ENCODE measurements at places on chromosomes 7 and 10.

GRCh38 chr10:27297844-27298521, 57.4 kb upstream of the ACBD5 start:
- no peaks in the 10 kb centered on the region for H3K4me1 ChIP-seq
- no peaks in the 10 kb centered on the region for H3K27me3 ChIP-seq
- no peak for DNase-seq
- H3K4me3 ChIP-seq = no peak overlapping the region
- H3K36me3 ChIP-seq = no peaks in the 10 kb centered on the region
- no peak overlapping the region for H3K27ac ChIP-seq

DNA sequence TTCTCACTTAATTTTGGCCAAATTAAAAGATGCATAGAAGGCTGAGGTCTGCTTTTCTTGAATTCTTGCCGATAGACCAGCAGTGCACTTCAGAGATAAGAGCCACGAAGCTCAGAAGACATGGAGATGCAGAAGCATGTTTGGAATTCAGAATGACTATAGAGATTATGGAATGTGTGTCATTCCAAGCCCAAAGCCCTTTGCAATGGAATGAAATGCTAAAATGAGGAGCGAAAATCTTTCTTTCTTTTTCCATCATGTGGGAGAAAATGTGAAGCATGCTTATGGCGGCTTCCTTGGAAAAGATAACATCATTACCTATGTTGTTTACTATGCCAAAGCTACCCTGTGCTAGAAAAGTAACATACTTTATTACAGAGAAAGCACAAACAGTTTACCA, 257.0 kb upstream of the RNF32 start:
- no peak for DNase-seq
- no peaks in the 10 kb centered on the region for H3K27me3 ChIP-seq
- no peak overlapping the region for H3K4me3 ChIP-seq
- peaks cover 4% of the 10 kb centered on the region for H3K4me1 ChIP-seq

DNA sequence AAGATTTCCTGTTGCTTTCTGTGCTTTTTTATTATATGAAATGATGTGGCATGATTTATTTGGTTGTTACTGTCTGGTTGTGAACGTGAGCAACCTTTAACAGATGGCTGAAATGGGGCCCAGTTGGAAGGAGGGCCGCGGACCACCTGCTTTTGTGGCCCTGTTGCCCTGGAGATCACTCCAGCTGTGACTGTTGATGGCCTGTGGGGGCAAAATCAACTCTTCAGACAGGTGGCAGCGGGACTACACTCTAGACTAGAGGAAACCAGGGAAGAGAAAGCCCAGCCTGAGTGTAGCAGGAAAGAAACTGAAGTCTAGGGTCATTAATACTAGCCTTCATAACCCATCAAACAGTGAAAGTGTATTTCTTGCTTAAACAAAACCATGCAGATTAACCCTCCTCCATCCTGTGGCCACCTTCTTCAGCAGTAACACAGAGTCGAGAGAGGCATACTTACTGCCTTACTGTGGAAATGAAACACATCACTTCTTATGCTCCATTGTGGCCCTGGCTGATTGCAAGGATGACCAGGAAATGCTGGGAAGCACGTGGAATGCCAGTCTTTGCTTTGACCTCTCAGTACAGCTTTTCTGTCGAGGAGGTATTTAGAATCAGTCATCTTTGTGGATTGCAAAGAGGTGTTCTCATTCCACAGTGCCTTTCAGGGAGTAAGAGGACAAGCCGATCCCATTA, 80.5 kb downstream of the CCNY start:
- H3K27ac ChIP-seq = no peak overlapping the region
- peaks cover 10% of the 10 kb centered on the region for H3K4me1 ChIP-seq
- H3K27me3 ChIP-seq = no peaks in the 10 kb centered on the region
- DNase-seq = peak; percentile 37
- no peaks in the 10 kb centered on the region for H3K36me3 ChIP-seq

DNA sequence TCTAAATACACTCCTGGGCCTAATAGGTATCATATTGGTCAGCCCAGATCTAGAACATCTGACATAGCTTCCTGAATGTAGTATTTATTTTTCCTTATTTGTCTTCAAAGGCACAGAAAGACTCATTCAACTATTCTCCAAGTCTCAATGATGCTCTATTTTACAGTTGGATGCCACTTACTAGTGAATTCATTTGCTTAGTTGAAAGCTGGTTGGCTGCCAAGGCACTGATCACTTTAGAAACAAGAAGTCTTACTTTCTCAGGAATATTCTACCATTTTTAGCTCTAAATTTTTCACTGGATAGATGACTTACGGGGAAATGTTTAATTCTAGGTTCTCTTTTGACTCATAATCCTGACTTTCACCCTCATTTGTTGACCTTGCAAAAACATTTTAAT, 863.4 kb downstream of the SORCS1 start:
- H3K27ac ChIP-seq = no peak overlapping the region
- H3K4me3 ChIP-seq = no peak overlapping the region
- no peaks in the 10 kb centered on the region for H3K36me3 ChIP-seq
- no peaks in the 10 kb centered on the region for H3K4me1 ChIP-seq
- H3K27me3 ChIP-seq = no peaks in the 10 kb centered on the region
- DNase-seq = no peak

- no peaks in the 10 kb centered on the region for H3K27me3 ChIP-seq
- DNase-seq = no peak
- no peak overlapping the region for H3K4me3 ChIP-seq
- H3K36me3 ChIP-seq = no peaks in the 10 kb centered on the region
- H3K27ac ChIP-seq = no peak overlapping the region
Observed at GRCh38 chr7:123820864-123821263, 24.1 kb upstream of the HYAL4 start.

GRCh38 chr10:60652628-60653027, 125.7 kb upstream of the CDK1 start:
- H3K27me3 ChIP-seq = no peaks in the 10 kb centered on the region
- no peaks in the 10 kb centered on the region for H3K36me3 ChIP-seq
- no peak for DNase-seq
- no peak overlapping the region for H3K4me3 ChIP-seq

- H3K27ac ChIP-seq = no peak overlapping the region
- DNase-seq = no peak
- no peaks in the 10 kb centered on the region for H3K36me3 ChIP-seq
- H3K27me3 ChIP-seq = no peaks in the 10 kb centered on the region
Observed at GRCh38 chr10:103548581-103549348, 55.3 kb downstream of the NEURL1 start.

DNA sequence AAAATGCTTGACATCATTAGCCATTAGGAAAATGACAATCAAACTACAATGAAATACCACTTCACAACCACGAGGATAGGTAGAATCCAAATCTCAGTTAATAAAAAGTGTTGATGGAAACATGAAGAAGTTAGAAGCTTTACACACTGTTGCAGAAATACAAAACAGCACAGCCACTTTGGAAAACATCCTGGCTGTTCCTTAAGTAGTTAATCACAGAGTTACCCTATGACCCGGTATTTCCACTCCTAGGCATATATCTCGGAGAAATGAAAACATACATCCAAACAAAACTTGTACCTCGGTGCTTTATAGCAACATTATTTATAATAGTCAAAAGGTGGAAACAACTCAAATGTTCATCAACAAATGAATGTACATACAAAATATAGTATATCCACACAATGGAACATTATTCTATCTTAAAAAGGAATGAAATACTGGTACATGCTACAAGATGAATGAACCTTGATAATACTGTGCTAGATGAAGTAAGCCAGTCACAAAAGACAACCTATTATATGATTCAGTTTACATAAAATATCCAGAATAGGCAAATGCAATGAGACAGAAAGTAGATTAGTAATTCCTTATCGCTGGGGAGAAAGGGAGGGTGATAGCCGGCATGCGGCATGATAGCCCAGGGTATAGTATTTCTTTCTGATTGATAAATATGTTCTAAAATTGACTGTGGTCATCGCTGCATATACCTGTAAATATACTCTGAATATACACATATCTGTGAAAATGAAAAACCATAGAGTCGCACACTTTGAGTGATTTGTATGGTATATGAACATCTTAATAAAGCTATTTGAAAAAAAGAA, 1.9 kb downstream of the VWDE start:
- H3K4me3 ChIP-seq = no peak overlapping the region
- peaks cover 5% of the 10 kb centered on the region for H3K27me3 ChIP-seq
- H3K36me3 ChIP-seq = no peaks in the 10 kb centered on the region
- H3K27ac ChIP-seq = no peak overlapping the region
- peaks cover 5% of the 10 kb centered on the region for H3K4me1 ChIP-seq

DNA sequence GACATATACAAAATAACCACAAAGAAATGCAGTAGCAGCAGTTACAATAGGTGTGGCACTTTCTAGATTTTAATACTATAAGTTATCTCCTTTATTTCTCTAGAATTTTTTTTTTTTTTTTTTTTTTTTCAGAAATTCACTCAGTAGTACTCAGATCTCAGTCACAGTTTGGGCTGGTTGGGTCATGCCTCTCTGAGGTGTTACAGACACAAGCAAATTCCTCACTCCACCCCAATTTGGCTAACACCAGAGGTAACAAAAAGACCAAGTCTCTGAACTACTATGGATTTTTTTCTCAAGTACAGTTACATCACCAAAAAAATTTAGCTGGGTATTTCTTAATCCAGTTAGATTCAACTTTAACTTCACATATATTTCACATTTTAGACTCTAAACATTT, 985.1 kb upstream of the LRRN3 start:
- no peak overlapping the region for H3K4me3 ChIP-seq
- no peaks in the 10 kb centered on the region for H3K27me3 ChIP-seq
- no peaks in the 10 kb centered on the region for H3K4me1 ChIP-seq
- no peak for DNase-seq
- H3K36me3 ChIP-seq = no peaks in the 10 kb centered on the region

All from kidney (tissue), 22 donors.